ENCODE measurements at places on chromosomes 3 and 15.

GRCh38 chr3:168024537-168024941, 71.2 kb downstream of the GOLIM4 start:
- no peak for DNase-seq

DNA sequence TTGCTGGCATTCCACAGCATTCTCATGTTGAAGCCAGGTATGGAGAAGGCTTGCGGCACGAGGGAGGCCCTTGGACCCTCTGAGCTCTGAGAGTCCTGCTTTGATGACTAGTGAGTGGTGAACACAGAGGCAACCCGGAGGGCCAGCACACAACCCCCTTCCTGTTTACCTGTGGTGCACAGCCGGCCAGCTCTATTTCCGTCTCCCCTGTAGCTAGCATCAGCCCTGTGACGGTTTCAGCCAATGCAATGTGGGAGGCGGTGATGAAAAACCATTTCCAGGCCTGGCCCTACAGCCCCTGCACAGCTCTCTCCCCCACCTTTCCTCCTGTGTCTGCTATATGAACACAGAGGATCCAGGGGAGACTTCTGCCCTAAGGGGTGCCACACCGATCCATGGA, 76.8 kb upstream of the KLHL25 start:
- no peak for DNase-seq

GRCh38 chr3:60010781-60011180, 961.0 kb upstream of the CFAP20DC start:
- DNase-seq, result no peak

- no peak for DNase-seq
Measured at GRCh38 chr3:114456742-114457141, 162.9 kb downstream of the TIGIT start.

- no peak for DNase-seq
Measured at GRCh38 chr3:114417675-114418074, 123.8 kb downstream of the TIGIT start.

DNA sequence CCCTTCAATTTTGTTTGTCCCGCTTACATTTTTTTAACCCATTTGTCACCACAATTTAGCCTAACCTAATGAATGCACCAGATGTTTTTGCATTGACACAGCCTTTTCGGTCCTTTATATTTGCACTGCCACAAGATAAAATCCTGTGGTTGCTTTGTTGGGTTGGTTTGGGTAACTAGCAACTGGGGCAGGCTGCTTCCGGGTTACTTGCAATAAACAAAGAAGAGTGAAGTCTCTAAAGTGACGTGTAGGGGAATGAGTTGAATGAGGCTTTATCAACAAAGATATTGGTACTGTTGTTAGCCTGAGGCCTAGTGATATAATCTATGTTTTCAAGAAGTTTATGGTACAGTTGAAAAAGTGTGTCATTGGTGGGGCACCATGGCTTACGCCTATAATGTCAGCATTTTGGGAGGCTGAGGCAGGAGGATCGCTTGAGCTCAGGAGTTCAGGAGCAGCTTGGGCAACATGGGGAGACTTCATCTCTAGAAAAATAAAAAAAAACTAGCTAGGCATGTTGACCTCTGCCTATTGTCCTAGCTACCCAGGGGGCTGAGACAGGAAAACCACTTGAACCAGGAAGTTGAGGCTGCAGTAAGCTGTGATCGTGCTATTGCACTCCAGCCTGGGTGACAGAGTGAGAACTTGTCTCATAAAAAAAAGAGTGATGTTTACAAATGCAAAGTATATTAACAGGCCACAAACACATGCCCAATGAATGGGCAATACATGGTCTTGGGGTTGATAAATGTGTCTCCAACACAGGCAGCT, 121.8 kb downstream of the OXSM start:
- no peak for DNase-seq

GRCh38 chr15:48890375-48890972, 12.5 kb downstream of the EID1 start:
- no peak for DNase-seq

DNA sequence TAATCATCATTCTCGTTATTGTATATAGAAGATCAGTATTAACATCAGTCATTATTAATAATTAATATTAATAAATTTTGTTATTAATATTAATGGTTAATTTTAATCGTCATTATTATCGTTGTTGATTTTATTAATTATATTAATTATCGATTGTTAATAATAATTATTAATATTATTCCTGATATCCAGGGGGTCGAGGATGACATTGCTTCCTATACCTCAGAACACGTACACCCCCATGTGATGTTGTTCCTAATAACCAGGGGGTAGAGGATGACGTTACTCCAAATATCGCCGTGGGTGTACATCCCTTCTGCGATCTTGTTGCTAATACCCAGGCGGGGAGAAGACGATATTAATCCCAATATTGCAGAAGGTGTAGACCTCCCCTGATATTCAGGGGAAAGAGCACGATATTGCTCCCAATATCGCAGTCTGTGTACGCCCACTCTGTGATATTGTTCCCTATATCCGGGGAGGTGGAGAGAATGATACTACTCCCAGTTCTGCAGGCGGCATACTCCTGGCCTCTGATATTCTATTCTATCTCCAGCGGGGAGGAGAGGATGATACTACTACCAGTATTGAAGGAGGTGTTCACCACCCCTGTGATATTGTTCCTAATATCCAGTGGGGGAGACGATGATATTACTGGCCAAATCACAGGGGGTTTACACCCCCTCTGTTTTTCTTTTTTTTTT, 22.3 kb upstream of the BMF start:
- no peak for DNase-seq

GRCh38 chr3:143973259-143974021, 1.8 kb downstream of the DIPK2A start:
- DNase-seq, result no peak

DNA sequence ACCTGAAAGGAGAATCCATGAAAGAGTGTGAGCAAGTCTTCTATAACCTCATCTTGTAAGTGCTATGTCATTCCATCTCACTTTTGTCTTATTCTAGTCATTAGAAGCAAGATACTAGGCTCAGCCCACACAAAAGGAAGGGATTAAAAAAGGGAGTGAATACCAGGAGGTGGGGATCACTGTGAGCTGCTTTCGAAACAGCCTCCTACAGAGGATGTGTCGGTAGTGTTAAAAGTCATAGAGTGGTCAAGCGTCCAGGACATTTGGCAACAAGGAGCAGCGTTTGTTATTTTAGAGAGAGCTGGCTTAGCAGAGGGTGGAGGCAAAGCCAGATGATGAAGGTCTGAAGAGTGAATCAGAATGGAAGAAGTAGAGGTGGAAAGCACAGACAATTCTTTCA, 11.7 kb upstream of the ZNF148 start:
- no peak for DNase-seq

DNA sequence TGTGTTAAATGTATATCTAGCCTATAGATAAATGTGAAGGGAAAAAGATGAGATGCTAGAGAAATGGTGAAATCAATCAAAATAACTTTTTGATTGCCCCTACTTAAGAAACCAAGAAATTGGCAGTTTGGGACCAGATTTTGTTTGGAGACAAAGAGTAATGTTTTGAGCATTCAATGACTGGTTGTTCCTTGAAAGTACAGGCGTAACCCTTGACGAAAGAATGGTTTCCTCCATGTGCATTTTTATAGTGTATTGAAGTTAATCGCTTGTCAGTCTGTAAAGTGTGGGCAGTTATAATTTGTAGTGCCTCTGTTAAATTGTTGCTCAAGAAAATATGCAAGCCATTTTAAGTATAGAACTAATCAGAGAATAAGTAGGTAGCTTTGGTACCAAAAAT, 1.2 kb downstream of the KIF23 start:
- no peak for DNase-seq

DNA sequence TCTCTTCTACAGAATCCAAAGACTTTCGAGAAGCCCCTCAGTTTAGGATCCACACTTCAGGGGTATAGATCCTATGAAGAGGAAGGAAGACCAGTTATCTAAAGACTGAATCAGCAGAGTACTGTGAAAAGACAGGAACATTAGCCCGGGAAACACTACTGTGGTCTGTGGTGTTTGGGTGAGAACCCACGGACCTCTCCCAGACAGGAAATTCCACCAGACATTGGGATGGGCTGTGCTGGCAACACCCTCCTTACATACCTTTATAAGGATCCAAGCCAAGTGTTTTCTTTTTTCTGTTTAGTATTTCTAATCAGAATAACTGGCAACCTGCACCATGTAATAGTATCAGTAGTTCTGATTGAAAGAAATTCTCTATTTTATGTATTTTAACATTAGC, 14.1 kb downstream of the TMEM207 start:
- DNase-seq, result no peak

DNA sequence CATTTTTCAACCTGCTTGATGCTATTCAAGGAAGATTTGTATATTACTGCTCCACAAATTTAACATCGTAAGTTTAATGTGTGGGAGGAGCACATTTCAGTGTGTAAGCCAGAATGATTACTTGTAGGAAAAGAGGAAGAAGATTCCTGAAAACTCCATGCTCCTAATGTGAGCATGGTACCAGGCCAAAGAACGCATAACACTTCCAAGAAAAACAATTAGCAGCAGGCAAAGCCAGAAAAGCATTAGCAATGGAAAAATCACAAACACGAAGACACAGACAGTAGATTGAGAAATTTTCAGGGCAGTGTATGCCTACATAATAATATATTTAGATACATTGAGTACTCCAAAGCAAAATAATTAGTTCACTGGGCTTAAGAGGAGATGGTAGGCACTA, 96.6 kb upstream of the CBLB start:
- DNase-seq, result peak; percentile 48

DNA sequence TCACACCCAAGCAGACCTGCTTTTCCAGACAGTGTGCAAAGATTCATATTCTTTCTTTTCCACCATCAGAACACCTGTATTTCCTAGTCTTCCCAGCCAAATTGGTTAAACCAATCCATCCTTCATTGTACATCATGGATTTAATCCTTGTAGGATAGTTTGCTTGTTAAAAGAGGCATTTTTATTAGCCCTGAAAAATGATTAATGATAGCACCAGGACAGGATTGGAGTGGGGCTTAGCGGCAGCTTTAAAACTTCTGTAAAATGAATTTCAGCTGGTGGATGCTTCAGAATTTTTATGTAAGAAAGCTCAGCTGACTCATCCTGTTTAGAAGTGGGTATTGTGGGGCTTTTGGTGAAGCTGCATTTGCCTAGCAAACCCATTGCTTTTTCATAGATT, 36.1 kb upstream of the ARHGEF26 start:
- DNase-seq, result no peak

- peak; percentile 84 for DNase-seq
Measured at GRCh38 chr3:175304404-175304803, 445.3 kb downstream of the NAALADL2 start.

GRCh38 chr3:87047852-87048251, 56.9 kb upstream of the VGLL3 start:
- no peak for DNase-seq

GRCh38 chr3:87673132-87673531, 385.7 kb downstream of the CGGBP1 start:
- no peak for DNase-seq

GRCh38 chr15:59738676-59739075, 49.6 kb upstream of the BNIP2 start:
- no peak for DNase-seq

- DNase-seq, result peak; percentile 71
Measured at GRCh38 chr3:8529181-8529637, 27.6 kb downstream of the LMCD1 start.

GRCh38 chr15:89646416-89647141, 8.7 kb downstream of the KIF7 start:
- DNase-seq, result no peak

DNA sequence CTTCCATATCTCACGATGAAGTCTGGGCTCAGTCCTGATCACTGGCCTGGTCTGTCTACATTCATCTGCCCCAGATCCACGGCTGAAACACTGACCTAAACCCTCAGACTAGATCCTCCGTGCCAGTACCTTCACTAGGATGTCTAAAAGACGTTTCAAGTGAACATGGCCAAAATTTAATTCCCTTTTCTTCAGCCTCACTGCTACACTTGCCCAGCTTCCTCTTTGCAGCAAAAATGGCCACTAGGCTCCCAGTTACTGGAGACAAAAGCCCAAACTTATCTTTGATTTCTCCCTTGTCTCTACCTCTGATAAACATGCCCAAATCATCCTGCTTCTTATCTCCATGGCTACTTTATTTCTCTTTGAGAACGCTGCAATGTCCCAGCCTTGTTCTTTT, 1.7 kb downstream of the RASSF1 start:
- DNase-seq, result no peak

Measured in femur (tissue), 1 donor.